ENCODE measurements at places on chromosomes 13 and 19. TPM values are rescaled to one million over a fixed set of nuclear protein-coding genes. Genes with fewer than 3 reads are reported as not detected.
A peak's percentile ranks its signal among the peaks of the same experiment; 100 is the strongest.

Gene ENOX1
- total RNA-seq = 2.2 TPM

Gene GSX1
- not detected for total RNA-seq

Gene SIAH3
- total RNA-seq = not detected

Gene CAPN12
- total RNA-seq = not detected

Gene SPACA4
- not detected for total RNA-seq

Gene ADGRE3
- not detected for total RNA-seq

Gene CATSPERD
- total RNA-seq = not detected

Gene F2RL3
- total RNA-seq = 0.43 TPM

Gene HCN2
- 0.32 TPM for total RNA-seq

Gene ZNF225
- 4.5 TPM for total RNA-seq

Gene ATXN8OS
- not detected for total RNA-seq

GRCh38 chr13:52934258-52934657 is 85.8 kb upstream of the PCDH8 start:
- DNase-seq = no peak

GRCh38 chr13:78430166-78430791 is 173.1 kb downstream of the POU4F1 start:
- DNase-seq = no peak

DNA sequence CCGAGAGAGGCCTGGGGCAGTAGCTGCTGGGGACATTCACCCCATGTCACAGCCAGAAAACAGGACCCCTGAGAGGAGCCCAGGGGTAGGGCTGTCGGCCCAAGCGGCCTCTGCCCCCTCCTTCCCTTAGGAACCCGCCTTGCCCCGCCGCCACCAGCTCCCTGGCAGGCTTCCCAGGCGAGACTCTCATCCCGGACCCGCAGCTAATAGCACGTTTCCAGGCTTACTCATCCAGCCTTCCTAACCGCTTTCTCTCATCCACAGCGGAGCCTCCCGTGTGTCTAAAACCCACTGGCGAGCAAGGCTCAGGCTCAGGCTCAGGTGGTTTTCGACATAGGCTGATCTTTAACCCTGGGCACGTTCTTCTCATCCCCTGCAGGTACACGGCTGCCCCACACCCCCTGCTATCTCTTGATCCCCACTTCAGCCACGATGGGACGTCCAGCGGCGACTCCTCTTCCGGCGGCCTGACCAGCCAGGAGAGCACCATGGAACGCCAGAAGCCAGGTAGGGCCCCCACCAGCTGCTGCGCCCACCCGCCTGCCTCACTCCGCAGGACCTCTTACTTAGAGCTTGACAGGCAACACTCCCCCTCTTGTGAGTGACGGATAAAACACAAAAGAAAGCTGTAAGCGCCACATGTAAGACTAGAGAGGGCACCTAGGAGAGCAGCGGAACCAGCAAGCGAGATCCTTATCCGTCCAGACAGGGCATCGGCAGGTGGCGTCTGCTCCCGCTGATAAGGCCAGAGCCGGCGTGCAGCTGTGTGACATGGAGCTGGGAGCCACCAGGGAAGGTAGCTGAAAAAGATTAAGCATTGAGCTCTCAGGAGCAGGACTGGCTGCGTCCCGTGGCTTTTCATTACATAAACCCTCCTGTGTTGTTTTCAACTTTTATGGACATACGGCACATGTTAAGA is 71.3 kb downstream of the DPF1 start:
- DNase-seq = no peak

DNA sequence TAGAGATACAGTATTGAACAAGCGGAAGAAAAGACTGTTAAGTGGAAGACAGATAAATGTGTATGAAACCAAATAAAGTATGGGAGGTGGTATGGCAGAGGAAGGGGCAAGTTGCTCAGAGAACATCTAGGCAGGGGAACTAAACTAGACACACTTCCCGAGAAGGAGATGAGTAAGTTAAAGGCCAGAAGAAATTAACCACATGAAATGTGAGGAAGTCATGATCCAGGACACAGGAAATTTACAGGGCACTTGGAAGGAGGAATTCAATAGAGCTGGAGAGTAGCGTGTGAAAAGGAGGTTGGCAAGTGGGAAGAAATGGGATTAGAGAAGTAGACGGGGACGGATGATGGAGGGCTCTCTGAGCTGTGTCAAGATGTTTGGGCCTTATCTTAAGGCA is 208.8 kb downstream of the COG6 start:
- DNase-seq = no peak

- peak; percentile 54 for DNase-seq
Observed at GRCh38 chr19:5138606-5139582, 170.0 kb downstream of the KDM4B start.

GRCh38 chr13:96617528-96617927 is 376.7 kb downstream of the OXGR1 start:
- no peak for DNase-seq

GRCh38 chr13:27170516-27171243 is 931 bp downstream of the USP12 start:
- no peak for DNase-seq

- no peak for DNase-seq
Observed at GRCh38 chr19:16118489-16119033, 6.9 kb downstream of the RAB8A start.

GRCh38 chr13:30373727-30374126 is 48.6 kb upstream of the UBE2L5 start:
- no peak for DNase-seq

GRCh38 chr19:29519146-29519545 is 6.6 kb upstream of the VSTM2B start:
- no peak for DNase-seq

- DNase-seq = peak; percentile 63
Observed at GRCh38 chr13:30576528-30576927, 41.2 kb upstream of the USPL1 start.

GRCh38 chr13:76724421-76724820 is 161.8 kb downstream of the KCTD12 start:
- no peak for DNase-seq

DNA sequence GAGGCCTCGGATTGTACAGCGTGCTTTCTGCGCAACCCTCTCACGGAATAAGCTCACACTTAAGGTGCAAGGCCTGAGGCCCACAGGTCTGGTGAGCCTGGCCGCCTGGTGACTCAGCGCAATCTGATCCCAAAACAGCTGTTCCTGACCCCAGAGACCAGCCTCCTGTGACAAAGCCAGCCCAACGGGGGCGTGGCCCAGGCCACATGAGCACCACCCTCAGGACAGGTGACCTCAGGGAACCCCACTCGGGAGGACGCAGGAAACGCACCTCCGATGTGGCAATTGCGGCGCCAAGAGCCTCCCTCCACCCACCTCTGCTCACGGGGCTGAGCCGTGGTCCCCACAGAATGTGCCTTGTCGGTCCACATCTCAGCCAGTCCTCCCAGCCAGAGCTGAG is 26.4 kb downstream of the GRTP1 start:
- DNase-seq = no peak

DNA sequence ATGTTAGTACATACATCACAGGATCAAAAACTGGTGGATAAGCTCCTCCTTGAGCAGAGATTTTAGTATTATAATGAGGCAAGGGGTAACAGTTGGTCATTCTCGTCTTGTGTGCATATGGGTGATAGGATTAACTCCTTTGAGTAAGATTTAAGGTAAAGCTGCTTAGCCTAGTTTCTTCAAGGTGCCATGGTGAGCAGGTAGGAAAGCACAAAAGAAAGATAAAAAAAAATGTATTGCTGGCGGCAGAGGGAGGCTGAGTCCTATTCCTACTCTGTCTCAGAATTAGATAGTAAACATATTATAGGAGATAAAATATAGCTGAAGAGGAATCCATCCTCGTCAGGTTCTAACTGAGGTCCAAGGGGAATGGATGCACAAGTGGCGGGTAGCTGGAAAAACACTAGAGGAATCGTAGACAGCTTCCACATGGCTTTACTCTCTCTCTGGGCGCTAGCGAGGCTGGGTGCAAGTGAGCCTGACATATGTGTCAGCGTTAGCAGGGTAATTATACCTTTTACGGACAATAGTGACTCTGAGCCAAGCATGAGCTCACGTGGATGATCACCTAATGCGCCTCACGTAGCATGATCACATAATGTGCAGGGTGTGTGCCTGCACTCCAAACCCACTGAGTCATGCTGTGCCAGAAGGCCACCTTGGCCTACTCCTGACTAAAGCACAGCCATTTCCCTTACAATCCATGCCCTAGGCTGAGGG is 734.3 kb upstream of the MIR17HG start:
- DNase-seq = no peak

DNA sequence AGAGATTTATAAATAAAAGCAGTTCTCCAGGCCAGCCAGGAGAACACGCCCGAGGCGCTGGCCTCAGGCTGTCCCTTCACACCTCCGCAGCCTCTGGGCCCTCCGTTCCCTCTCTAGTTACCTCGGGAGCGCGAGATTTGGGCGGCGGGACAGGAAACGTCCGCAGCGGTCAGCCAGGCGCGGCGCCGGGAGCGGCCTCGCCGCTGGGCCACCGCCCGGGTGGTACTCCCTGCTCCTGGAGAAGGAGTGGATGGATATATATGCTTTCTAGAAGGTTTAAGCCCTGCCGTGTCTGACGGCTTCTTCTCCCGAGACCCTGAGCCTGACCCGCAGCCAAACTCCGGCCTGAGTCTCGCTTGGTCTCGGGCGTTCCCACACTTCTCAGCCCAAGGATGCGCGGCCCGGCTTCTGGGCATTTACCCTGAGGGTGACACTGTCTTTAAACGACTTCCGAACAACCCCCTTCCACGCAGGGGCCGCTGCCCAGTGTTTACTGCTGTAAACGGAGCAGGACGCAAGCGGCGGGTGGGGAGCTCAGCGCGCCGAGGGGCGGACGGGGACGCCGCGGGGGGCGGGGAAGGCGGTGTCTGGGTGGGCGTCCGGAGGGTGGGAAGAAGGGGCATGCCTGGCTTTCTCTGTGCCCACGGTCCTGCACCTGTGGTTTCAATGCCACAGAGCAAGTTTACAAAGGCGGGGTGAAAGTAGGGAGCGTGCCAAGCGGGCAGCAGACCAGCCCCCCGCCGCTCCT is 2.0 kb upstream of the ZIC2 start:
- no peak for DNase-seq

DNA sequence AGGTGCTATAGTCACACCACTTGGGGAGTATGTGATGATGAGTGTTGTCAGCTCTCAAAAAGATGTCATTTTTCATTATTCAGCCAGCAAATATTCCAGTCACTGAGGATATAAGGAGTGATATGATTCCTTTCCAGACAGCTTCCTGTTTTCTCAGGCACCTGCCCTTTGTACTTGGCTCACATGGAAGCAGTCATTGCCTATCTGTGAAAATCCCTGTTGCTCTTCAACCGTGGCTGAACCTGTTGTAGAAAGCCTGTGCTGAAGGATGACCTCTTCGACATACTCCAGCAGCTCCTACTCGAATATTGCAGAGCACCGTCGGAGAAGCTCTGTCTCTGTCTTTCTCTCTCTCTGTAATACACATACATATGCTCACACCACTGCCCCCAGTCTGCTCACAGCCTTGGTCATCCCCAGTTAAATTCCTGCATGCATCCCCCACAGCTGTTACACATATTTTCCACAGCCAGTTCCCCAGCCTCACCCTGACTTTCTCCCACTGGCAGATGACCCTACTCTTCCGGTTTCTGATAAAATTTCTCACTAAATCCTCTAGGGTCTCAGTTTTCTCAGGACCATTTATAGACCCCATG is 204.2 kb upstream of the ARGLU1 start:
- no peak for DNase-seq

- DNase-seq = no peak
Observed at GRCh38 chr13:102947745-102948405, 102.0 kb downstream of the ERCC5 start.

Measured in fibroblast of villous mesenchyme (primary cell).